Sigmoid colon (tissue), 7 donors: ENCODE measurements at places on chromosomes 3 and 15. TPM values are rescaled to one million over a fixed set of nuclear protein-coding genes. Genes with fewer than 3 reads are reported as not detected.

DNA sequence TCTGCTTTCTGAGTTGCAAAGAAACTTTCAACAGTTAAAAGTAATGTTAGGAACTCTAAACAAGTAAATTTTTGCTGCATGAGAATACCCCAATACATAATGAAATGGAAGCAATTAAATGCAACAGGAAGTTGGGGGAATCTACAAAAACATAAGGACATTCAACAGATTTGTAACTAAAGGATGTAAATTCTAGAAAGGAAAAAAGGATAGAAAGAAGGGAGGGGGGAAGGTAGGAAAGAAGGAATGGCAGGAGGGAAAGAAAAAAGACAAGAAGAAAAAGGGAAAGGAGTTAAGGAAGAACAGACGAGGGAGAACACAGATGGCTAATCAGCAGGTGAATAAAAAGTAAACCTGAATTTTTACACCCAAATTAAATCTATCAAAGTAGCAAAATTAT, 22.3 kb upstream of the ANP32A start:
- no peak for DNase-seq

- DNase-seq, result no peak
Observed at GRCh38 chr3:28547677-28548076, 199.1 kb upstream of the AZI2 start.

GRCh38 chr3:10505050-10505790, at the start of gene ATP2B2:
TSS of gene ATP2B2 (minus strand) at chr3:10505586. CDS start at chr3:10449543, 56,043 bp downstream.
- no peak for DNase-seq

GRCh38 chr3:52998771-52999513, 46.9 kb downstream of the SFMBT1 start:
- DNase-seq, result no peak

DNA sequence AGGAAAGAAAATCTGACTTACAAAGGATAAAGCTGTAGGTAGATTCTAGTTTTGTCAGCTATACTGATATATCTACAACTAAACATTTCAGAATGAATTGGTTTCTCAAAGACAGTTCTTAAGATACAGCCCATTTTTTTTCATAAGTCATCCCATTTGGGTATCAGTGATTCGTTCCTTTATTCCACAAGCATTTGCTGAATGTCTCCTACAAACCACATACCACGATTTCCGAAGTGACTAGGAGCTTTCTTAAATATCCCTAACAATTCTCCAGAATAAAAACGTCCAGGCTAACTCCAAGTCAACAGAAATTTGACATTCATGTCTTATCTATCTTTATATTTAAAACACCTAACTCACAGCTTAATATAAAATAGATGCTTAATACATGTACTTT, 59.8 kb downstream of the TP53BP1 start:
- no peak for DNase-seq

- no peak for DNase-seq
Observed at GRCh38 chr3:122886946-122887345, 92.1 kb downstream of the SLC49A4 start.

- no peak for DNase-seq
Observed at GRCh38 chr3:143956838-143957237, 14.8 kb upstream of the DIPK2A start.

GRCh38 chr3:124826703-124827102, 60.5 kb downstream of the ITGB5 start:
- peak; percentile 90 for DNase-seq

DNA sequence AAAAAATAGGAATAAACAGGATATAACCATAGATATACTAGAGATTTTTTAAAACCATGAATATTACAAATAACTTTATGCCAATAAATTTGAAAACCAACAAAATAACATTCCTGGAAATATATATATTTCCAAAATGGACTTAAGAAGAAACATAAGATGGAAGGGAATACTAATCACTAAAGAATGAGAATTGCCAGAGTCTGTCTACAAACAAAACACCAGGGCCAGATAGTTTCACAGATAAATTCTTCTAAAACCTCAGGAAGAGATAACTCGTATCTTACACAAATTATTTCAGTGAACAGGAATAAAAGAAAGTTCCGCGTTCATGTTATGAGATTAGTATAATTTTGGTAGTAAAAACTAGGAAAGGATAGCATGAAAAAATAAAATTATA, 107.3 kb downstream of the HERC1 start:
- no peak for DNase-seq

DNA sequence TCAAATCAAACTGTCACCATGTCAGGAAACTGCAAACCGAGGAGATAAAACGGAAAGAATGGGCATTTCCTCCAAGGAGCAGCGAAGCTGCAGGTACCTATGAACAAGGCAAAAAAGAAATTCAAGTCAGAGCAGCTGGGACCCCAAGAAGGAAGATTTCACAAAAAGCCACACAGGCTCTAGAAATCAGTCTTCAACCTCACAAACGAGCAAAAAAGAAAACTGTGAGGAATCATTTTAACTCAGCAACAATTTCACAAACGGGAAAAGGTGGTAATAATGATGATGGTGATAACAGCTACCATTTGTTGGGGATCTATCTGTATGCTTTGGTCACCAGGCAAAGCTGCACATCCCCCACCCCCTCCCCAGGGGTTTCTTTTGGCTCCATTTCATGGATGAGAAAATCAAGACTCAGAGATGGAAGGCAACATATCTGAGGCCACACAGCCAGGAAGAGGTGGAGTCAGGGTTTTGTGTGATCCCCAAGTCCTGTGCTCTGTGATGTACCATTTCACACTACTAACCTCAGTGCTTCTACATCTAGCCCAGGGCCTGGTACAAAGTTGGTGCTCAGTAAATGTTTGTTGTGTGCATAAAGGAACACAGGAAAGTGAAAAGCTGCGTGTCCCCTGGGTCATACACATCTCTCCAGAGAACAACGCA, 109.9 kb downstream of the IQSEC1 start:
- DNase-seq, result no peak

- peak; percentile 78 for DNase-seq
Observed at GRCh38 chr3:127748754-127749327, 73.5 kb downstream of the MGLL start.

DNA sequence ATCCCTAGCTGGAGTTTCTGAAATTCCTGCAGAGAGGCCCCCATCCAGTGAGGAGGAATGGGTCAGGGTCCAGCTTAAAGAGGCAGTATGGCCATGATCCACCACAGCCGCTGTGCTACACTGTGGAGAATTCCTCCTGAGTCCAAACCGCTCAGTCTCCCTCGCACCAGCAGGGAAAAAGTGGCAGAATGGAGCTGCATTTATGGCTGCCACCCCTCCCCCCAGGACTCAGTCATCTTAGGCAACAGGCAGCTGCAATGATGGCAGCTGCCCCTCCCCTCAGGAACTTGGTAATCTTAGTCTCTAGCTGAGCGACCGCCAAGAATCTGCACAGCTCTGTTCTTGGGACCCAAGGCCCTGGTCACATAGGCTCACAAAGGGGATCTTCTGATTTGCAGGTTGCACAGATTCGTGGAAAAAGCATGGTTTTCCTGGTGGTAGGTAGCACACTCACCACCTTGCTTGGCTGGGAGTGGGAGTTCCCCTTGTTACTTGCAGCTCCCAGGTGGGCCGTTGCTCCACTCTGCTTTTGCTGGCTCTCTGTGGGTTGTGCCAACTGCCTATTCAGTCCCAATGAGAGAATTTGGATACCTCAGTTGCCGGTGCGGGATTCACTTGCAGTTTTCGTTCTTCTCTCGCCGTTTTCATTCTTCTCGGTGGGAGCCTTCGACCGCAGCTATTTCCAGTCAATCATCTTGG, 204.1 kb downstream of the STXBP5L start:
- no peak for DNase-seq

GRCh38 chr15:64870353-64870752, 28.6 kb downstream of the PLEKHO2 start:
- no peak for DNase-seq

GRCh38 chr3:1848935-1849334, 249.7 kb upstream of the CNTN4 start:
- DNase-seq, result no peak

DNA sequence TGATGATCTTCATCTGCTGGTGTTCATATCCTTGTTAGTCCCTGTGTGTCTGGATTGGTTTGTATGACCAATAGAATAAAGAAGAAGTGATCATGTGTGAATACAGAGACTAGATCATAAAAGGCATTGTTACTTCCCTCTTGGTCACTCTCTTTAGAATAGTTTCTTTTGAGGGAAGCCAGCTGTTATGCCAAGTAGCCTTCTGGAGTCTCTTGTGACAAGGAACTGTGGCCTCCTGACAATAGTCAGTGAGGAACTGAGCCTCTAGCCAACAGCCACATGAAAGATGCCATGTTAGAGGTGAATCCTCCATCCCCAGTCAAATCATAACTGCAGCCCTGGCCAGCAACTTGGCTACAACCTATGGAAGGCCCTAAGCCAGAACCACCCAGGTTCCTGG, 63.0 kb upstream of the SMAD3 start:
- no peak for DNase-seq

DNA sequence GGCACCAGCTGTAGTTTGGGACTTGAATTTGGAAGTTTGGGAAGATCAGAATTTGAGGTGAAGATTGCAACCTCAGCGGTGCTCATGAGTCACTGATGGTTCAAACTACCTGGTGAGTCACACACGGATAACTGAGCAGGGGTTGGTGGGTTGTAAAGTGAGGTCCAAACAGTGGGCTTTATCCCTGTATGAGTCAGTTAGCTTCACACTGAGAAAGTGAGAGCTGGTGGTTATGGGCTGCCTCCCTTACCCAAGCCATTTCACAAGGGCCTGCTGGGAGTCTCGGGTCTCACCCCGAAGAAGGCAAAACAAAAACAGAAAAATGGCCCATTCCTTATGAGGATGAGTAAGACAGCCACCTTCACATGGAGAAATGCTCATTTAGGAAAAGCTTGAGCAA, 77.0 kb downstream of the ITGA11 start:
- no peak for DNase-seq

GRCh38 chr15:58380280-58380945, 51.4 kb upstream of the LIPC start:
- DNase-seq, result no peak

DNA sequence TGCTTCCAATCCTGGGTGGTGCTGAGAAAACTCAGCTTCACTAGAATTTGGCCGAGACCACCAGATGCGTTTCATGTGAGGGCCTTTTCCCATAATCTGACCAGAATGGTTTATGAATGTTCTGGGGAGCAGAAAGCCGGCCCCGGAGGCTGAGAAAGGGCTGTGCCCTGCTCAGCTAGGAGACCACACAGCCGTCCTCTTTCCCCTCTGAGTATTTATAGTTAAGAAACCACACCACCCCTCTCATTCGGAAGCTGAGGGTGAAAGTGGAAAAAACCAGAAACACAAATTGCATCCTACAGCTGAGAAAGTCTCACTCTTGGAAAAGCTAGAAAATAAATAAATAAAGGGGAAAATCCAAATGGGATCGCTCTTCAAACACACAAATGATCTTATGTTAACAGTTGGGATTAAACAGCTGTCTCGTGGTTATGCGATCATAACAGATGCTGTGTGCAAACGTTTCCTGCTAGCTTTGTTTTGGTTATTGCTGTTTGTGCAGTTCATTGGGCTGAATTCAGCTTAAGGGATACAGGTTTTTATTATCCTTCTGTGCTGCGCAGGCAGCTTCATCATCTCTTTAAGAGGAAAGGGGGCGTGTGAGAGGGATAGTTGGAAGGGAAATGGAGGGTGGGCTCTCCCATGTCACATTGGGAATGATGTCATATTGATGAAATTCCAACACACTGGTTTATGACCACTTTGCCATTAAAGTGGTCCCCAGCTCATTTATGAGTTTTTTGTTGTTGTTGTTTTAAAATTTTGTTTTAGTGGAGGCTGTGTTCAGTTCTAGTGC, 1026.2 kb upstream of the NR2F2 start:
- peak; percentile 68 for DNase-seq

- DNase-seq, result no peak
Observed at GRCh38 chr15:80710635-80711554, 15.8 kb downstream of the ABHD17C start.

DNA sequence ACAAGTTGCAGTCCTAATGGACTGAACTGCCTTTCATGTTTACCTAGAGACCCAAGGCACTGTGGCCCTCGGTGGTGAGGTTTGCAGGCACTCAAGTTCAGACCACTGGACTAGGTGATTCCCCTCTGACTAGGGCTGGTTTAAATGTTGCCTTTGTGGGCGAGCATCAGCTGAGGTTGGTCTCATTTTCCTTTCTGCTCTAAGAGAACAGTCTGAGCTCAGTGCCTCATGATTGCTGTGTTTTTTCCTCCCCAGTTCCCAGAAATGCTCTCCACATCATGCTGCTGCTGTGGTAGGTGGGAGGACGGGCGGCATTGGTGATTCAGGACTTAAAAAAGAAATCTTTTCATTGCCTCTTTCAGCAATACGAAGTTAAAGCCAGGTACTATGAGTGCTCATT, 237.2 kb downstream of the MBNL1 start:
- DNase-seq, result no peak

- no peak for DNase-seq
Observed at GRCh38 chr3:80233576-80233975, 465.8 kb upstream of the ROBO1 start.

GRCh38 chr3:188471723-188472122, 317.8 kb downstream of the LPP start:
- DNase-seq, result no peak

DNA sequence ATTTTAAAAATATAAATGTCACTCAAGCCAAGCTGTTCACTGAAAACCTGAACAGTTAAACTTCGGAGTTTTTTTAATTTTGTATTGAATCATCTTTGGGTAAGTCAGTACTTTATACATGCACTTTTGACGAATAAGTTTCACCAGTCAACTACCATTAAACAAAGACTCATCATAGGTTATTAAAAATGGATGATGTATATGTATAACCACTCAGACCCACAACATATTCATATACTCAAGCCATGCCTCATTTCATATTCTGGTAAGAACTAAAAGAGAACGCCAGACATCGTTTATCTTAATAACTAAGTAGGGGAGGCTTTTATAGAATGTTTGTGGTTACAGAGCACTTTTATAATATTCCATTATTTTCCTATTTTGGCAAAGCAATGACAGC, 18.3 kb downstream of the MSL2 start:
- DNase-seq, result no peak

DNA sequence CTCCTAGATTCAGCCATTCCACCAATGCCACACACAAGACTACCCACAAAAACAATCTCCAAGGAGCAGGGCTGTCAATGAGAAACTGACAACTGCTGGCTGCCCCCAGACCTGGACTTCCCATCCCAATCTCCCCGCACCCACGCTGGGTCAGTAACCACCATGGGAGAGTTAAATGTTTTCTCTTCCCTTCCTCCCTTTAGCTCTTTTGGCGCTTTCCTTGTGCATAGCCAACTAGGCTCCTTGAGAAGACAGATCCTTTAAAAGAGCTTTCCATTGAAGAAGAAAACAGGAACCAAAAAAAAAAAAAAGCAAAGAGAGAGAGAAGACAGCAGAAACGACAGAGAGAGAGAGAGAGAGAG, 8.3 kb downstream of the BCL6 start:
- DNase-seq, result no peak

The ECE2 gene
- 1.1 TPM for total RNA-seq

The FOXB1 gene
- not detected for total RNA-seq

The CA12 gene
- 2.1 TPM for total RNA-seq

The PPARG gene
- 17.8 TPM for total RNA-seq

The IGSF10 gene
- 0.41 TPM for total RNA-seq

The PRSS50 gene
- total RNA-seq, result 0.81 TPM

The CLDN16 gene
- total RNA-seq, result not detected

The KLHL40 gene
- total RNA-seq, result not detected

The ZNF501 gene
- 6.9 TPM for total RNA-seq

The NKIRAS1 gene
- total RNA-seq, result 21.6 TPM

The IL16 gene
- 16.1 TPM for total RNA-seq

The LDHAL6B gene
- not detected for total RNA-seq

The IGSF11 gene
- total RNA-seq, result 12.4 TPM
